NCI-H2227 treated with DMSO at 0.1 percent for 48 hours (cell line): ENCODE measurements at places on chromosomes 6 and 20.
A peak's percentile ranks its signal among the peaks of the same experiment; 100 is the strongest.

GRCh38 chr20:13659288-13659687 is 20.6 kb upstream of the TASP1 start:
- DNase-seq = no peak

GRCh38 chr6:34583461-34583860 is 27.3 kb upstream of the SPDEF start:
- DNase-seq = no peak

DNA sequence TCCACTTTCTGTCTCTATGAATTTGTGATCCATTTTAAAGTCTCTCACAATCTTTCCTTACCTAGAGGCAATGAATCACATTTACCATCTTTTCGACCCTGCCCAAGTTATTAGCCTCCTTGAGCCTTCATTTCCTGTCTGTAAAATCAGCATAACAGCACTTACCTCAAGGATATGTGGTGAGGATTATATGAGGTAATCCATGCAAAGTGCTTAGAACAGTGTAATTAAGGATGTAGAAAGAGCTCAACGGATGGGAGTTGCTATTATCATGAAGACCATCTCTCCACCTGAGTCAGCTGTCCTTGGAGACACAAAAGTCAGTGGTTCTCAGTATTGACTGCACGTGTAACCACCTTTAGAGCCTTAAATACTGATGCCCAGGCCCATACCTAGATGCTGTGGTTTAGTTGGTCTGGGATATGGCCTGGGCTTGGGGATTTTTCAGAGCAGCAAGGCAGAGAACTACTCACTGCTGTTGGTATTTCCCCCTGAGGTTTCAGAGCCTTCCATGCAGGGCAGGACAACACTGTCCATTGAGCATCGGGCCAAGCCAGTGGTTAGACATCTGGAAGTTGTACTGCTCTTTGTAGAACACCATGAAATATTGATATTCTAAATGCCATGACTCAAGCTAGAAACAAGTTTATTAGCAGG is 55.8 kb downstream of the LYRM2 start:
- DNase-seq = no peak

GRCh38 chr6:53604623-53605190 is 59.8 kb upstream of the GCLC start:
- DNase-seq = no peak

- DNase-seq = no peak
These were observed 17.5 kb downstream of the ATXN1 start for GRCh38 chr6:16743664-16744210.

- DNase-seq = no peak
These were observed 20.1 kb downstream of the COL21A1 start for GRCh38 chr6:56227071-56227879.

GRCh38 chr20:15506311-15506710 is 1066.9 kb downstream of the KIF16B start:
- no peak for DNase-seq

DNA sequence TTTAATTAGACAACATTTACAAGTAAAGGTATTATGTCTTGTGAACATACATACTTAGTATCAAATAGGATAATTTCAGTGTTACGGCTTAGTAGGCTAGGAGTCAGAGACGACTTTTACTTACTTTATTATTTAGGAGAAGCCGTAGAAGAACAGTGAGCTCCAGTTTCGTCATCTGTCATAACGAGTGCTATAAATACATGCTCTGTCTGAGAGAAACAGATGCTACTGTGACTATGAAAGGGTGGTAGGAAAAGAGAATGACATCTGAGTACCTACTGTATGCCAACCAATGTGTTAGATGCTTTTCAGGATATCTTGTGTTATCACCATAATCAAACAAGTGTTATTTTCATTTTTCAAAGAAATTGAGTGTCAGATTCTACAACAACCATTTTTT is 119.0 kb downstream of the EYA4 start:
- DNase-seq = no peak

DNA sequence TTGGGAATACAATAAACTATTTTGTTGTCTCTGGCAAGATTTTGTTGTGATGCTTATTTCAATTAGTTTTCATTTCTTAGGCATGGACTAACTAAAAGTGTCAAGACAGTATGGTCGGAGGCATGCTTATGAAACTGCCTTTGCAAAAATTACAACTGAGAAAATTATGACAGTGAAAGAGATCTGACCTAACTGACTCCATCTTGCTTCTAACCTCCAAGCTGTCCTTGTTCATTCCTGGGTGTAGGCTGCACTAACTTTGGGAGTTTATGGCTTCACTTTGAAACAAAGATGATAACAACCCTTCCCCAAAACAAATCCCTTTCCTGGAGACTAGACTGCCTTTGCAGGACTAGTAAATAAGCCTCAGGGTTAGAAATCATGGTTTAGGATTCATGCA is 4.1 kb upstream of the SHLD1 start:
- DNase-seq = no peak

DNA sequence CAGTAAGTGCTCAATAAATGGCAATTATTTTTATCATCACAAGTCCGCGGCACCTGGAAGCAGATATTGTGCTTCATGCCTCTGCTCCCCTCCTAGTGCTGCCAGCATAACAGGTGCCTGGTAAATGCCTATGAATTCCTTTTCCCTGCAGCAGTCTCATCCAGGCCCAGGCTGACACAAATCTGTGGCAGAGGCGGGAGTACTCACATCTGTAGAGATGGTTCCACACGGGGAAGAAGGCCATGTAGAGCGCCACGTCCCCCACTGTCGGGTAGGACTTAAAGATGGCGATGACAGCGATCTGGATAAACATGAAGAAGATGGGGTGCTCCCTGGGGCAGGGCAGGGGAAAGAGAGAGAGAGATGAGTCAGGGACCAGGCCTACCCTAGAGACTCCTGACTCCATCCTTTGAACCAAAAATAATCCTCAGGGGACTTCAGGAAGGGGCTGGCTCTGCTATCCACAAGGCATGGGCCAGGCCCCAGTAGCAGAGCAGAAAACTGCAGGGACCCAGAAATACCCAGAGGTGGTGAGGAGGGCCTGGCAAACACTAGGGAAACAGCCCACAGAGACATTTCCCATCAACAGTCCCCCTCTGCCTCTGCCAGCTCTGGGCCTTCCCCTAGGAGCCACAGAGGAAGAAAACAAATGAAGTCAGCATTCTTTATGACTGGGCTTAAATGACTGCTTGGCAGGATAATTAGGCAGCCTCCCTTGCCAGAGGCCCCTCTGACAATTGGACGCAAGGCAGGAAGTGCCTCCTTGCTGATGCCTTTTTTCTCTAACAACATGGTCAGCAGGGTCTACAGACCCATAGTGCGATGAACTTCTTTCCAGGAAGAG is 23.0 kb downstream of the MAP1LC3A start:
- peak; percentile 9 for DNase-seq

DNA sequence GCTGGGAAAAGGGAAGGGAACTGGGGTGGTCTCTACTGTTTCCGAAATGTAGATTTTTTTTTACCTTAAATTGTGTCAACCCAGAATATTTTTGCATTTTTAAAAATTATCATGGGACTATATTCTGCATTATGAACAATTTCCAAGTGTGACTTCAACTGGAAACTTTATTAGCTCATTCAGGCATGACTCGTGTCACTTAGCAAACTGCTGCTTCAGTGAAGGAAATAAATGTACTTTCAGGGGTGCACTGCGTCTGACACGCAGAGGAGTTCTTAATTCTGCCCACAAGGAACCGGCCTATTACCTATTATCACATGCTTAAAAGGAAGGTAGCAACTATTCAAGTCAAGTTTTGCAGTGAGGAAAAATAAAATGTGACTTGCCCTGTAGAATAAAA is 291.3 kb upstream of the PRDM1 start:
- DNase-seq = no peak

- DNase-seq = peak; percentile 56
These were observed 49.1 kb downstream of the AKAP12 start for GRCh38 chr6:151288712-151289398.

- DNase-seq = no peak
These were observed 47.7 kb upstream of the KIF16B start for GRCh38 chr20:16620961-16621360.

GRCh38 chr6:151425561-151425960 is 26.4 kb downstream of the RMND1 start:
- no peak for DNase-seq

DNA sequence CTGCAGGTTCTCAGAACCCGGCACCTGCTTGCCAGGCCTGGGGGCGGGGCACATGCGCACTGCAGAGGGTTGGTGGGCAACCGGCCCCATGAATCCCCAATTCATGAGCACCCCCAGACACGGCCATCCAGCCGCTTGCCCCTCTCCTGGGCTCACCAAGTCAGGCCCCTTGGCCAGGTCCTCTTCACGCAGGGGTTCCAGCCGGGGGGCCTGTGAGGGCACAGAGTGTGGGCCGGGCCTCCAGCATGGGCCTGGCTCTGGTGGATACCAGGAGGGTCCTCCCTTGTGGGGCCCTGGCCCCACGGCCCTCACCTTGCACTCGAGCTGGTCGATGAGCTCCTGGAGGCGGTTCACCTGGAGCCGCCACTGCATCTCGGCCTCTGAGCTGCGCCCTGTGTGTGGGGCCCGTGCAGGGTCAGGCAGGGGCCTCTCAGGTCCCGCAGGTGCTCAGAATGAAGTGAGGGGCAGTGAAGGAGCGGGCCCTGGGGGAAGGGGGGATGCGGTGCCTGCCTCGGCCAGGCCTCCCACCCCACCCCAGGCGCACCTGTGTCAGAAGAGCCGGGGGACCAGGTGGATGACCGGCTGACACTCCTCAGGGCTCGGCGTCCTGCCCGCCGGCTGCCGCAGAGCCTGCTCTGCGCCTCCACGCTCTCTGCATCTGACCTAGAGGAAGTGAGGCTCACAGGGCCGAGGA is 2.6 kb upstream of the C20orf144 start:
- DNase-seq = no peak

- no peak for DNase-seq
These were observed 8.5 kb upstream of the PACSIN1 start for GRCh38 chr6:34457382-34457741.

- DNase-seq = no peak
These were observed 58.7 kb upstream of the CD93 start for GRCh38 chr20:23144856-23145255.
